Stimulated activated CD4-positive, alpha-beta T cell treated with anti-CD3 and anti-CD28 coated beads, TNF-alpha, amount 100 ng/mL, for 48 hours (primary cell): ENCODE measurements at places on chromosomes 3 and 15.

- no peak for DNase-seq
Observed at GRCh38 chr15:92886815-92887214, 13.3 kb upstream of the CHD2 start.

DNA sequence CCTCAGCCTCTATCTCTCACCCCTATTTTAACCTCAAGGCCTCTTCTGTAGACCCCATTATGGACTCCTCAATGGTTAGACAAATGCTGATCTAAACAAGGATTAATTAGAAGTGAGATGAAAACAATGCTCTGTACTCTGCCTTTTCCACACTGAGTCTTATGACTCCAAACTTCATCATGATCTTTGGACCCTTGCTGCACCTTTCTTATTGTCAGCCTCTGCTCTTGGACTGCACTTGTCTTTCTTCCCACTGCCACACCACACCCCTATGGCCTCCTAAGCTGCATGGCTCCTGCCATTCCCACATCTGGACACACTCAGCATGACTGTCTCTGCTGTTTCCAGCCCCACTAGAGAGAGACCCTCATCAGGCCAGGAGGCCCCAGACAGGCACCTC is 348.2 kb downstream of the RORA start:
- no peak for DNase-seq

DNA sequence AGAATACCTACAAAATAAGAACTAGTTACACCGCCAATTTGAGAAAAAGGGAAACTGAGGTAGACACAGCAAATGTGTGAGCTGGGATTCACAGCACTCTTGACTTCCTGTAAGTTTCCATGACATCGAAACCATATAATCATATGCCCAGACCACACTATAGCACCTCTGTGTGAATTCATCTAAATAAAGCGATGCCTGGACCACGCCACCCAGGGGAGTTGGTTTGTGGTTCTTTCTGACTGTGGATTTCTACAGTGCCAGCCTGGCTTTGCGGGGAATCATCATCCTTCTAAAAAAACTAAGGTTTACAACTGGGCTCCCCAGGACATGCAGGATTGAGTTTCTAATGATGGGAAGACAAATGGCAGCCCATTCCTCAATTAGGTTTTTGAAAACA is 23.5 kb upstream of the CA12 start:
- no peak for DNase-seq

GRCh38 chr15:67076147-67076843 is 10.9 kb downstream of the SMAD3 start:
- no peak for DNase-seq

DNA sequence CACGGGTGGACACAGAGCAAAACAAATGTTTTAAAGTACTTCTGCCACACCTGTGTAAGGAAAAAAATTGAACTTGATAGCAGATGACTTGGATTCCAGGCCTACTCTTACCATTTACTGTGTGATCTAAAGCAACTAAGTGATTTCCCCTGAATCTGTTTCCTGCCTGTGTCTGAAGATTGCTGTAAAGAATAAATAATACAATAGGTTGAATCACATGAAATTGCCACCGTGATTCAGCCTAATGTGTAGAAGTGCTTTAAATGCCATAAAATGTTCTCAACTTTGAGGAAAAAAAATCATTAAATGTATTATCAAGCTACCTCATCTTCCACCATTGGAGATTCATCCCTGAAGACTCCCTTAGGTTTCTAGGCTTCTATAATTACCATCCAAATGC is 27.6 kb upstream of the NUDT16 start:
- no peak for DNase-seq

DNA sequence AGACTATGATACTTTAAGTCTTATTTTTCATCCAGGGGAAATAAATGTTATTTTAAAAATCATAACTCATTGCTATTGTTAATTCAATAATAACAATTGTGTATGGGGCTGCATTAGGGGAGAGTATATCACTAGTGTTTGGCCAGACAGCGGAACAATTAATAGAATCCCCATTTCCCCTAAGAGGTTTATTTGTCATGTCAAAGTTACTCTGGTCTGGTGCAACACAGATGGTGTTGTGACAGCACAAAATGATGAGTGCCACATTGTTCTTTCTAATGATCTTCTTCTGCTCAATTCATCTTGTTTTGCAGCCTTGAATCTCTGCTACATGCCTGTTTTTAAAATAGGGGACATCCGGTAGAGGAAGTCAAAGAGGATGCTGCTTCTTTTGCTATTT is 351.6 kb downstream of the NSUN3 start:
- DNase-seq = no peak

DNA sequence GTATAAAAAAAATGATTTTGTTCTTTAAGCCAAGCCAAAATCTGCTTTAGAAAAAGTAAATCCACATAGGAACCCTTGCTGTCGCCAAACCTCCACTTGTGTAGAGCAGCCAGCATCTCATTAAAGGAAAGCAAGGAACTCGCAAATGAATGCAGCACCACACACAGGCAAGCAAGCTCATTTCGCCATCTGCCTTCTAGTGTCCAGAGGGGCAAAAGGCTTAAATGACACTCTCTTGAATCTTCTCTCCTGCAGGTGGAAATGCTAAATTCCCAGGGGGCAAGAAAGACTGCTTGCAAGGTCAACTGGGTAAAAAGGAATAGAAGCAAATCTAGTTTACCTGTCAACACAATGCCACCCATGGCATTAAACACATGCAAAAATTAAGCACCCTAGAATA is 2.4 kb downstream of the MB21D2 start:
- DNase-seq = no peak

DNA sequence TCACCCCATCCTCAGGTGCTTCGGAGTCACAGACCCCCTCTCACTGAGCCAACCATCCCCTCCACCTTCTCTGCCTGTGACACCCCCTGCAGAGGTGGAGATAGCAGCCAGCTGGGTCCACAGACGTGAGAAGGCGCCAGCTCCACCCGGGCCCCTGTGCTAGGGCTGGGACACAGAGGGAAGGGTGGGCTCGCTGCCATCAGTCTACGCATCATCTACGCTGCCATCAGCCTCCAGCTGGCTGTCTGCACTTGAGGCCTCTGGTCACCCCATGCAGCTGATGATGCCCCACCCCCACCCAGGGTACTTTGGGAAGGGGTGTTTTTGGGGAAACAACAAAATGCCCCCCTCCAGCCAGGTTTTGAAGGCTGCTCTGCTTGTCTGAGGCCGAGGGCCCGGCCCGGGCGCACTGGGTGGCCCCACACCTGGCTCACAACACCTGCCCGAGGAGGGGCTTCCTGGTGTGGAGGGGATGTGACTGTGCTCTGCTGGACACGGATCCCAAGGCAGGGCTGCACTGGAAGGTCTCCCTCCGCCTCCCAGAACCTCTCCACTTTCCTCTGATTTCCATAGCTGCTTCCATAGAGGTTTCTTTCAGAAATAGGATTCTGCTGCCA is 163.4 kb upstream of the IQSEC1 start:
- DNase-seq = no peak

DNA sequence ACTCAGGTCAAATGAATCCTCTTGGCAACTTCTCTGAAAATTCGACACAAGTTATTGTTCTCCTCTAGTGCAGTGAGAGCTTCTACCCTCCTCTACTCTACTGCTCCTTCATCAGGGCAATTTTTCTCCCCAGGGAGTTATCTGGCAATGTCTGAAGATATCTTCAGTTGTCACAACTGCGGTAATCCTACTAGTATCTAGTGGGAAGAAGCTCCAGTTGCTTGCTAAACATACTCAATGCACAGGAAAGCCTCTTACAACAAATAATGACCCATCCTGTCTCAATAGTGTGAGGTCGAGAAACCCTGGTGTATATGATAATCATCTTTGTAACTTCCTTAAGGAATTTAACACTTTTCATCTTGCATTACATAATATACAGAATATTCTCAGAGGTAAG is 1147.6 kb downstream of the IGSF11 start:
- no peak for DNase-seq

DNA sequence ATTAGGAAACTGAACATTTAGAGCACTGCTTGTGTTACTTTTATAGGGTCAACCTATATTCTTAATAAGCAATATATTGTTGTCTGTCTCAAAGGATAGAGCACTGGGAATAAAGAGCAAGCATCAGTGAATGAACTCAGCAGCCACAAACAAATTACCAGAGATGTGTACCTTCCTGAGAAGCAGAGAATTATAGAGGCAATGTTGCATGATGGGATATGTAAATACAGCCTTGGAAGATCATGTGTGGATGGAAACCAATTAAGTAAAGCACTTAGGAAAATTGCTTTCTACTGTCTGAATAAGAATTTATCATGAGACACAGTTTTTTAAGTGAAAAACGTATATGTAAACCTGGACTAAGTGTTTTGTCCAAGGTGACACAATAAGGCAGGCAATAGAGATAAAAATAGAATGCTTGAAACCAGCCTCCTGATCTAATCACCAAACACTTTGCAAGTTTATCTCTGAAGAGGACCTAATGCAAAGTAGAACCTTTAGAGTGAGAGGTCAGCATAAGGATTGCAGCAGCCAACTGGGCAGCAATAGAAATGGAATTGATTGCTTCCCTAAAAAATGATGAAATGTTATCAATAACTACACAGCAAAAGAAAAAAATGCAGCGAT is 848.0 kb downstream of the TUSC7 start:
- no peak for DNase-seq

DNA sequence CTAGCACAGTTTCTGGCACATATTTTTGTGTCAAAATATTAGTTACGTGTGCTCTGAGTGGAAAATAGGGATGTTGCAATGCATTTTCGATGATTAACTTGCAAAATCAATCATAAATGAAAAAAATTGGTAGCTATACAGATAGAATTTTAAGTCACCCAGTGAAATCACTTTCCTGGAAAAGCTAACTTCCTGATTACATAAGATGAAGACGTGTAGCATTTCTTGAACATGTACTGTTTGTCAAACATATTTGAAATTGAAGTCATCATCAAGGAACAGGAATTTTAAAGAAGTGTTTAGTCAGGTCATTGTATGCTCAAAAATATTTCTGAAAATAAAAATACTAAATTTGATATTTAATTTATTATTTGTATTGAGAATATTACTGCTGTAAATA is 977.7 kb downstream of the PLOD2 start:
- no peak for DNase-seq

GRCh38 chr3:95002438-95003046 is 939.7 kb downstream of the NSUN3 start:
- DNase-seq = no peak

GRCh38 chr3:66010348-66010738 is 28.4 kb downstream of the MAGI1 start:
- DNase-seq = no peak

- no peak for DNase-seq
Observed at GRCh38 chr15:35833581-35833980, 287.6 kb upstream of the DPH6 start.

- DNase-seq = no peak
Observed at GRCh38 chr3:149963485-149963884, 7.2 kb downstream of the PFN2 start.

- DNase-seq = no peak
Observed at GRCh38 chr3:9151240-9151639, 98.2 kb downstream of the SRGAP3 start.

DNA sequence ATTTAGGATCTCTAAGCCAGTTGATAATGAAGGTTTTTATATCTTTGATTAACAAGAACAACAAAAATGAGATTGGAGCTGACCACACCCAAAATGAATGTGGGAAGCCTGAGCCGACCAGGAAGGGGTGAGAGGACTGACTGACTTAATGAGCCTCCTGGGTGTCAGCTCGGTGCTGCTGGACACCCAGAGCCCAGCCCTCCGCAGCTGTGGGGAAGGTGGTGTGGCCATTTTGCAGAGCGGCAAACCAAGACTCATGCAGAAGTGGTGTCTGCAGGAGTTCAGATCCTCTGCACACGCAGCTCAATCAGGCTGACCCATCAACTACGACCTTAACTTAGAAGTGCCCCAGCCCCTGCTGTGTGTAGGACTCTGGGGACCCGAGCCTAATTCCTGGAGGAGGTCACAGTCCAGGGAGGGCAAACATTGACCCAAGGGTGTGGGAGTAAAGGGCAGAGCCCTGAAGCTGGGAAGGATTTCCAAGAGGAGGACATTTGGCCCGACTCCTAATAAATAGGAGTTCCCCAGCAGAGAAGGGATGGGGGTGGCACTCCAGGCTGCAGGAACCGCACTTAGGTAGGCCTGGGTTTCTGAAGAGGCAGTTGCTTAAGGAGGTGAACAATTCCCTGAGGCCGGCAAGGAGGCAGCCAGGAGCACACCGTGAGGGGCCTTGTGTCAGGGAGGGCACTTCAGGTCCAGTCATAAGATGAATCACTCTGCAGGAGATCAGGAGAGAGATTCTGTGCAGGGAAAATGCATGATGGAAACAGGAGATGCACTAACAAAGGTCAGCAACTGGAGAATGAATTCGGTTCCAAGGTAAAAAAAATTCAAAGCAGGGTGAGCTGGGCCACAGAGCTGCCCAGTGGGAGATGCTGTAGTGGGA is 197.1 kb upstream of the TPM1 start:
- no peak for DNase-seq

- DNase-seq = no peak
Observed at GRCh38 chr3:96833301-96833700, 18.9 kb downstream of the EPHA6 start.

DNA sequence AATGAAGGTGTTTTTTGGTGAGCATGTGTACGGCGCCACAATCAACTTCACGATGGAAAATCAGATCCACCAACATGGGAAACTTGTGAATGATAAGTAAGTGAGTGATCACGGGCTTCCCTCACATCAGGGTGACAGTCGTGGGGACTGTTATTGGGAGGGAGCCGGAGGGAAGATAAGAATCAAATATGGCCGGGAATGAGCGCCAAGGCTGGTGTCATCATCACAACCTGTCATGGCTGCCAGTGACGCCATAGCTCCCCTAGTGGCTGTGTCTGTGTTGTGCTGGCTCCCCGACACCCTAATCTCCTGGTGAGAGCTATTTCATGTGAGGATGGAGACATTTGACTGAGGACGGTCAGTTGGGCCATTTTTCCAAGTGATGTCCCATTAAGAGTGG is 168.5 kb downstream of the SV2B start:
- no peak for DNase-seq

DNA sequence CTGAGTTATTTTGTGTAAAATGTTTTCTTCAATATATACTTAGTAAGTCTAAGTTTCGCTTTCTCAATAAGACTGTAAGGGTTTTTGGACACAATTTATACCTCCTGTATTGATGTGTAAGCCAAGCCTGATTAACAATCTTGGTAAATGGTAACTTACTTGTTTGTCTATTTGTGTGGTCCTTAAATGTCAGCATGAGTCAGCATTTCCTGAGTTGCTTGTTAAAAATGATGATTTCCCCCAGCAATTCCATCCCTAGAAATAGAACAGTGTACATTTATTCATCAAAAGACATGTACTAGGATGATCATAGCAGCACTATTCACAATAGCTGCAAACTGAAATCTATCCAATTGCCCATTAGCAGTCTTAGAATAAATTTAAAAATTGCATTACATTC is 53.4 kb upstream of the LRIG1 start:
- DNase-seq = no peak

GRCh38 chr3:134991003-134991402 is 195.9 kb downstream of the EPHB1 start:
- DNase-seq = no peak
